ENCODE measurements at places on chromosomes 4 and X.

DNA sequence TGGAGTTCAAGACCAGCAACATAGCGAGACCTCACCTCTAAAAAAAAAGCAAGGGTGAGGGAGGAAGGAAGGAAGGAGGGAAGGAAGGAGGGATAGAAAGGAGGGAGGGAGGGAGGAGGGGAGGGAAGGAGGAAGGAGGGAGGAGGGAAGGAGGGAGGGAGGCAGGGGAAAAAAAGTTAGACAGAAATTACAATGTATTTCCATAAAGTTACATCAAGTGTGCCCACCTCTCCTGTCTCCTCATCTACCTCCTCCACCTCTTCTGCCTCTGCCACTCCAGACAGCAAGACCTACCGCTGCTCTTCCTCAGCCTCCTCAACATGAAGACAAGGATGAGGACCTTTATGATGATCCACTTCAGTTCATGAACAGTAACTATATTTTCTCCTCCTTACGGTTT lies 8.3 kb downstream of the LIN54 start:
- no peak for DNase-seq

- peak; percentile 23 for DNase-seq
Measured at GRCh38 chr4:111937368-111937767, 207.9 kb upstream of the FAM241A start.

GRCh38 chrX:920234-920799 lies 289.7 kb downstream of the SHOX start:
- DNase-seq, result no peak

GRCh38 chrX:155876704-155877103 lies 4.4 kb upstream of the VAMP7 start:
- DNase-seq, result no peak

GRCh38 chrX:112211459-112211858 lies 128.9 kb upstream of the TRPC5 start:
- DNase-seq, result no peak

GRCh38 chrX:13864264-13864663 lies 47.4 kb upstream of the GPM6B start:
- DNase-seq, result no peak

GRCh38 chr4:8906668-8906970 lies 35.0 kb upstream of the HMX1 start:
- no peak for DNase-seq

DNA sequence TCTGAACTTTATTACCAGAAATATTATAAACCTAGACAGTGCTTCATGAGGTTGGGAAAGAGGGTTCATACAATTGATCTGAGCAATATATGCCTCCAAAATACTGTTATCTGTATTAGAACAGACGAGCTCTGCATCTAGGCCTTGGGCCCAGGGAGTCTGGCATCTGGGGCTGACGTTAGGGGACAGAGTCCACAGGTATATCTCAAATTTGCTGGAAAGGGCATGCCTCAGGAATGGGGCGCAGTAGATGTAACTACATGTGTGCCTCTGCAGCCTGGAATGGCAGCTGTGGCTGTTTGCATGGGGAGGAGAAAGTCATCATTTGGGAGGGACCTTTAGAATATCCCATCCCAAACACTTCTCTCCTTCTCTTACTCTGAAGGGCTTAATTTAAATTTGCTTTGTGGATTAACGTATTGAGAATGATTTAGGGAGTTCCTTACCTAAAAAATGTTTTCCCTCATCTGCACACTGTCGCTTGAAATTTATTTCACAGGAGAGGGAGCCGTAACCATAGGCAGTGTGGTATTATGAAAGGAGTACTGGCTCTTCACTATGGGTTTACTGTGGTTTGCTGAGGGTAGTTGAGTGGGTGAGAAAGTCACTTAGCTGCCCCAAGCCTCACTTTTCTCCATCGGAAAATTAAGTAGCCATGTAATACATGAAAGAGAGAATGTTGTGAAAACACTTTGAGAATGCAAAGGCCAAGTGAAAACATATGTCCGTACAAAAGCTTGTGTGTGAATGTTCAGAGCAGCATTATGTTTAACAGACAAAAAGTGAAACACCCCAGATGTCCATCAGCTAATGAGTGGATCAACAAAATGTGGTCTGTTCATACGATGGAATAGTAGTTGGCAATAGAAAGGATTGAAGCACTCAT lies 5.9 kb downstream of the ADD1 start:
- no peak for DNase-seq

GRCh38 chr4:87180767-87181166 lies 39.7 kb downstream of the KLHL8 start:
- DNase-seq, result no peak

- DNase-seq, result no peak
Measured at GRCh38 chr4:85724791-85725563, 250.0 kb downstream of the ARHGAP24 start.

DNA sequence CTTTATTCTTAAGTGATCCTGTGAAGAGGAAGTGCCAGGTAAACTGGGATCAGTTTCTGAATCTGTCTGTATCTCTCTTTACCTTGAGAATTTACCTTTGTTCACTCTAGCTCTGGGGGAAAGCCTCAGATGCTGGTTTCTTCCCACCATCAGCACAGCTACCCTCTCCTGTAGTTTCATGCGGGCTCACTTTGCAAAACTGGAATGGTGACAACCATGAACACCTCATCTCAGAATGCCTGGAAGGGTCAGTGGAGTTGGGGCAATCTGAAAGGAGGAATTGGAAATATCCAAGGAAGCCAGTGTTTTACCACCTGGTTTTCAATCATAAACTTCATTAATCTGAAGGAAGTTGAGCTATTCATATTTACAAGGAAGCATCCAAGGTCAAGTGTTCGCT lies 30.8 kb upstream of the DCX start:
- no peak for DNase-seq

DNA sequence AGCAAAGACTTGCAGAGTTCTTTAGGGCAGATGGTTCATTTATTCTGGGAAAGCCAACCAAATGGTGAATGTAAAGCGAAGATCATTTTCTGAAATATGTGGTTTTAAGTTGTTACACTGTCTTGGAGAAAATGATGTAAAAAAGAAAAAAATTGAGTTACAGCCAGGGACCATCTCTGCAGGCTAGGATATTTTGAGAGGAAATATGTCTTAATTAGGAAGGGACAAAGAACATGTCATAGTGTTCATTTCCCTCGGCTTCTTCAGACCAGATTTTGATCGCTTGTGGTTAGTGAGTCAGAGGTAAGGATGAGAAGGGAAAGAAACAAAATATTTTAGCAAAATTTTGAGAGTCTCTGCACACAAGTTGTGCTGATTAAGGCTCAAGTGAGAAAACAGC lies 59.0 kb upstream of the C1QTNF7 start:
- DNase-seq, result no peak

- DNase-seq, result no peak
Measured at GRCh38 chr4:3799496-3799895, 33.3 kb downstream of the ADRA2C start.
